Pancreas (tissue), 10 donors: ENCODE measurements at places on chromosomes 2 and 18. TPM values are rescaled to one million over a fixed set of nuclear protein-coding genes. Genes with fewer than 3 reads are reported as not detected.

The KHK gene
- polyA plus RNA-seq: 10.6 TPM

The ECEL1 gene
- 0.99 TPM for polyA plus RNA-seq

The BOLL gene
- not detected for polyA plus RNA-seq

The TMEFF2 gene
- polyA plus RNA-seq: not detected

The GALNT14 gene
- polyA plus RNA-seq: 9.1 TPM

The TNFAIP6 gene
- polyA plus RNA-seq: not detected

The LAMA3 gene
- polyA plus RNA-seq: 2.1 TPM

DNA sequence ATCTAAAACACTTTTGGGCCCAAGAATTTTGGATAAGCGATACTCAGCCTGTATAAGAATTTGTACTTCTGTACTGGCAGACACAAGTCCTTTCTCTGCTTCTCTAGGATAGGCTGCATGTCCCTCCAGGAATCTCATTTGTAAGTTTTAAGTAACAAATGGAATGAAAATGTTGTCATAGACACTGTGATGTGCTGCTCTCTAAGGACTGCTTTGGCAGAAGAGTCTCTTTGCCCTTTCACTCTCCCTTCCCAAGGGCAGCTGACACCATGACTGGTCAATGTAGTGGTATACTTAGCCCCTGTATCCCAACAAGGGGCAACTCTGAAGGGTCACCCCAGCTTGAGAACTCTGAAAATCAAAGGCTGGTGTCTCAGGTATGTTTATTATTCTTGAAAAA lies 27.3 kb downstream of the PLA2R1 start:
- no peaks in the 10 kb centered on the region for H3K36me3 ChIP-seq
- no peak overlapping the region for H3K27ac ChIP-seq
- no peak for DNase-seq
- H3K4me1 ChIP-seq: no peaks in the 10 kb centered on the region

DNA sequence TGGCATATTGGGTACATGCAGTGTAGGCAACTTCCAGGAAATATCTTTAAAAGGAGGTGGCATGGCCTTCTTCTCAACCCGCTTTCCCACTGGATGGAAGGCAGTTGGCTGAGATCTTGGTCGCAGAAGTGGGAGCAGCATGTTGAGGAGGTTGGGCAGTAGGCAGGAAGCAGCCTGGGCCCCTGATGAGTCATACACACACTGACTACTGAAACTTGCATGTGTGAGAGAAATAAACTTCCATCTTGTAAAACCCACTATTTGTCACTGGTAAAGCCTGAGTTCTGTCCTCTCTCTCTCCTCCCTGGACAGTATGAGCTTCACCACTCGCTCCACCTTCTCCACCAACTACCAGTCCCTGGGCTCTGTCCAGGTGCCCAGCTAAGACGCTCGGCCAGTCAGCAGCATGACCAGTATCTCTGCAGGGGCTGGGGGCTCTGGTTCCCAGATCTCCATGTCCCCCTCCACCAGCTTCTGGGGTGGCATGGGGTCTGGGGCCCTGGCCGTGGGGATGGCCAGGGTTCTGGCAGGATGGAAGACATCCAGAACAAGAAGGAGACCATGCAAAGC lies 233.8 kb upstream of the SPRED2 start:
- DNase-seq: no peak
- H3K27ac ChIP-seq: no peak overlapping the region
- H3K27me3 ChIP-seq: no peaks in the 10 kb centered on the region
- no peaks in the 10 kb centered on the region for H3K36me3 ChIP-seq
- no peaks in the 10 kb centered on the region for H3K4me1 ChIP-seq
- no peak overlapping the region for H3K4me3 ChIP-seq

DNA sequence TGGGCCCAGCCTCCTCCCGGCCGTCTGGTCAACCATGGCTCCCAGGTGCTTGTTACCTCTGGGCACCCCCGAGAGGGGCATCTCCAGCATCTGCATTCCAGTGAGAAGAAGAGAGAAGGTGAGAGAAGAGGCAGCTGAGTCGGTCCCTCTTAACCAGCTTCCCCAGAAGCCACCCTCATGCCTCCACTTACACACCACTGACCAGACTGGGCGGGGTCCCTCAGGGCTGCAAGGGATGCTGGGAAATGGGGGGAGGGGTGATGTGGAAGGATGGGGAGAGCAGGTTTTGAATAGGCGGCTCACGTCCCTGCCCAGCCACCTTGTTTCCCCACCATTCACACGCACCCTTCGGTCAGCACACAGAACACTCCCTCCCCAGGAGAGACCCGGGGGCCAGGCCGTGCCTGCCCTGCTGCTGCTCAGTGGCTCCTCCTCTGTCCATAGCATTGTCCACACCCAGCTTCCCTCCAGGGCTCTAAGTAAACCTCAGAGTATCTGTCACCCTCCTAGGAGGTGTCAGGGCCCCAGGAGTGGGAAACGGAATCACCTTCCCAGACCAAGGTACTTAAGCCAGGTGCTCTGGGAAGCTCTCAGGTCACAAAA lies 34.7 kb downstream of the GBX2 start:
- DNase-seq: no peak
- H3K4me1 ChIP-seq: no peaks in the 10 kb centered on the region
- no peaks in the 10 kb centered on the region for H3K27me3 ChIP-seq
- no peak overlapping the region for H3K27ac ChIP-seq
- no peaks in the 10 kb centered on the region for H3K36me3 ChIP-seq

DNA sequence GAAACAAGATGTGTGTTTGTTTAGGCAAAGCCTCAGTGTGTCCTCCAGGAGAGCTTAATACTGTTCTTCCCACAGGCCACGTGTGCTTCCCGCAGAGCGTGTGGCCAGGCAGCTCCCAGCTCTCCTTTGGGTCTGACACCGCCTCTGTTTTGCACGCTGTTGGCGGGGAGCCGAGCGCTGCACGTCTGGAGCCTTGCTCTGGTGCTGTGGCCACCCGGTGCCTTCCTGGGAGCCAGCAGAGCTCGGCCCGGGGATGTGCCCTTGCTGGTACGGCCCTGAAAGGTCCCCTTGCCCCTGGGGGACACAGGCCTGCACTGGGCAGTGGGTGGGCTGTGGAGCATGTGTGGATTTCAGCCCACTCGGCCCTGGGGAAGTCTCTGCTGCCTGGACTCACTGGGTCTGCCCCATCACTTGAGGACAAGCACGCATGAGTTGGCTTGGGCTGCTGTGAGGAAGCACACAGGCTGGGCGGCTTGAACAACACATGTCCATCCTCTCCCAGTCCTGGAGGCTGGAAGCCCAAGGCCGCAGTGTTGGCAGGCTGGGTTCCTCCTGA lies 160.7 kb upstream of the HDAC4 start:
- H3K4me1 ChIP-seq: no peaks in the 10 kb centered on the region
- no peak for DNase-seq
- H3K4me3 ChIP-seq: no peak overlapping the region
- H3K27ac ChIP-seq: no peak overlapping the region
- no peaks in the 10 kb centered on the region for H3K36me3 ChIP-seq
- no peaks in the 10 kb centered on the region for H3K27me3 ChIP-seq

GRCh38 chr2:105929516-105929915 lies 184.8 kb downstream of the NCK2 start:
- H3K27ac ChIP-seq: no peak overlapping the region
- H3K4me1 ChIP-seq: no peaks in the 10 kb centered on the region
- H3K27me3 ChIP-seq: no peaks in the 10 kb centered on the region
- no peak for DNase-seq
- no peak overlapping the region for H3K4me3 ChIP-seq

GRCh38 chr2:216001216-216002100 lies 11.9 kb downstream of the MREG start:
- H3K27ac ChIP-seq: no peak overlapping the region
- H3K27me3 ChIP-seq: no peaks in the 10 kb centered on the region
- no peak for DNase-seq
- no peaks in the 10 kb centered on the region for H3K36me3 ChIP-seq
- no peak overlapping the region for H3K4me3 ChIP-seq

DNA sequence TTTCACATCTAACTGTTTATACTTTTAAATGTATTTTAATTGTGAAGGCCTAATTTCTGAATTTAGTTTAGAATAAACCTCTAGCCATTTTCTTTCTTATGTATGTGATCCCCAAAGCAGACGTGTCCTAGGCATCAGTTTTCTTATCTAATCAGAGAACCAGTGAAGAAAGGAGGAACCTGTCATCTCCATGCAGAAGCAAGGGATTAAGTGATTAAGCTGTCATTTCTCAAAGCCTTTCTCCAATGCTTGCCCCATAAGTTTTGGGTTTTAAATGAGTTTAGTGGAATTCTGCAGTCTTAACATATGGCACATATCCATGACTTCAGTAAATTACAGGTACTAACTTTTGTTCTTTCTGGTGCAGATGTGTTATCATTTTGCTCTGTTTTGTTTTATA lies 190.4 kb downstream of the PLCL1 start:
- no peak overlapping the region for H3K4me3 ChIP-seq
- H3K4me1 ChIP-seq: no peaks in the 10 kb centered on the region
- H3K36me3 ChIP-seq: no peaks in the 10 kb centered on the region

DNA sequence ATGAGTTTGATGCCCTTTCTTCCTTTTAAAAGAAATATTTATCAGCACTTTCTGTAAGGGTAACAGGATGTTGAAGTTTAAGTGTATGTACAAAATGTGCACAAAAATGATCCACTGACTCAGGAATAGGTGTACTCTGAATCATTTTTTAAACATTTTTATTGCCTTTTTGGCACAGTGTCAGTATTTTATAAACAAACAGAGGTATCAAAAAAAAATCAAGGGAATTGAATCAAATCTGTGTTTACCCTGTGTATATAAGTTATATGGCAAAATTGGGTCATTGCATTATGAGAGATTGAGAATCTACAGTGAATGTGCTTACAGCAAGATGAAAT lies 513.9 kb upstream of the NETO1 start:
- no peak overlapping the region for H3K27ac ChIP-seq
- H3K4me3 ChIP-seq: no peak overlapping the region
- no peaks in the 10 kb centered on the region for H3K4me1 ChIP-seq
- no peaks in the 10 kb centered on the region for H3K27me3 ChIP-seq
- H3K36me3 ChIP-seq: no peaks in the 10 kb centered on the region
- DNase-seq: no peak

DNA sequence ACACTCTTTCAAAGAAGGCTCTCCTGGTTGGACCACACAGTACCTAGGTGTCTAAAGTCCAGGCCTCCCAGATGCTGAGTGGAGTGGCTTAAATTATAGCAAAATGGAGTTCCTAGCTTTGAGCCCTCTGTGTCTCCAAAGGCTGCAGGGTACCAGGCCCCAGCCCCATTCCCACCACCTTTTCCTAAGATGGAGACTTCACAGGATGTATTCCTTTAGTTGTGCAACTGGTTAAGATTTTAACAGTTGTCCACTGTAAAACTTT lies 4.9 kb downstream of the SMAD7 start:
- no peak overlapping the region for H3K27ac ChIP-seq
- H3K4me1 ChIP-seq: peaks cover 32% of the 10 kb centered on the region
- no peak overlapping the region for H3K4me3 ChIP-seq
- H3K36me3 ChIP-seq: no peaks in the 10 kb centered on the region
- DNase-seq: no peak
- no peaks in the 10 kb centered on the region for H3K27me3 ChIP-seq
